ENCODE measurements at places on chromosomes 1 and 21.
A peak's percentile ranks its signal among the peaks of the same experiment; 100 is the strongest.

DNA sequence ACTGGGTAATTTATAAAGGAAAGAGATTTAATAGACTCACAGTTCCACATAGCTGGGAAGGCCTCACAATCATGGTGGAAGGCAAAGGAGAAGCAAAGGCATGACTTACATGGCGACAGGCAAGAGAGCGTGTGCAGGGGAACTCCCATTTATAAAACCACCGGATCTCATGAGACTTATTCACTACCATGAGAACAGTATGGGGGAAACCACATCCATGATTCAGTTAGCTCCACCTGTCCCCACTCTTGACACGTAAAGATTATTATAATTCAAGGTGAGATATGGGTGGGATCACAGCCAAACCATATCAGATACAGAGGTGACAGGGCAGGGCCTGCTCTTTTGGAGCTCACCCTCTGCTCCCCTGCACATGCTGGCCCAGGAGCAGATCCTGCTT lies 31.4 kb upstream of the TMEM61 start:
- DNase-seq, result no peak

DNA sequence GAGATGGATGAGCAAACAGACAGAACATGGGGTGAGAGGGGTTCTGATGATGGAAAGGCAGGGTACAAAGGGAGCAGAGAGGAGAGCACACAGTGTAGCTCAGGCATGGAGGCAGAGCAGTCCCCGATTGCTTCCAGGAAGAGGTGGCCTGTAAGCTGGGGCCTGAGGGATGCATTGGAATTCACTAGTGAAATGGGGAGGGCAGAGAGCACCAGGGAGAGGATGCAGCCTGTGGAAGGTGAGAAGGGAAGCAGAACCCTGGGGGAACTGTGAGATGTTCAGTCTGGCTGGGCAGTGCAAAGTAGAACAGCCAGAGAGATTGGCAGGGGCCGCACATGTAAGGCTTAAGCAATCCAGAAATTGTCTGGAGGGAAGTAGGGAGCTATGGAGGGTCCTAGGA lies 12.2 kb downstream of the ZNF362 start:
- DNase-seq, result no peak

GRCh38 chr1:32765570-32766327 lies 51.4 kb downstream of the YARS1 start:
- DNase-seq, result no peak

DNA sequence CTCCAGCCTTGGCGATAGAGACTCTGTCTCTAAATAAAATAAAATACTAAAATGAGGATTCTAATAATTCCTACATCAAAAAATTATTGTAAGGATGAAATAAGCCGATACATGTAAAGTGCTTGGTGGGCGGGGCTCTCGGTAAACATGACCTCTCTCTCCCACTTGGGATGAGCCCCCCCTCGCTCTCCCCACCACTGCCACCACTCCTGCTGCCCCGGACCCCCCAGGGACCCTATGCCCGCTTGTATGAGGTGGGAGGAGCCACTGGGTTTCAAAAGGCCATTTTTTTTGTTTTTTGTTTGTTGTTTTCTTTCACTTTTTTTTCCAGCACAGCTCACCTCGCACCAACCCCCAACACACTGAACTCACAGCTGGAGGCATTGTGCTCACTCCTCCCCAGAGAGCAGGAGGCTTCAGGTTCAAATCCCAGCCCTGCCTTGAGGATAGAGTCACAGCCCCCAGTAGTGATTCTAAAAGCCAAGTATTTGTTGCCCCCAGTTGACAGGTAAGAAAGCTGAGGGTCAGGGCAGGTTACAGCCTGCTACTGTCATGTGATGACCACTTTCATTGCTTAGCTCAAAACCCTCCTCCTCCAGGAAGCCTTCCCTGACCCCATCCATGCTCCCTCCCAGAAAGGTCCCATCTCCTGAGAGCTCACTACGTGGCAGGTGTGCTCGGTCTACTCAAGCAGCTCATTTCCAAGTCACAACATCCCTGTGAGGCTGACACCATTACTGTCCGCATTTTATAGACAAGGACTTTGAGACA lies 4.2 kb downstream of the SDC3 start:
- DNase-seq, result no peak

DNA sequence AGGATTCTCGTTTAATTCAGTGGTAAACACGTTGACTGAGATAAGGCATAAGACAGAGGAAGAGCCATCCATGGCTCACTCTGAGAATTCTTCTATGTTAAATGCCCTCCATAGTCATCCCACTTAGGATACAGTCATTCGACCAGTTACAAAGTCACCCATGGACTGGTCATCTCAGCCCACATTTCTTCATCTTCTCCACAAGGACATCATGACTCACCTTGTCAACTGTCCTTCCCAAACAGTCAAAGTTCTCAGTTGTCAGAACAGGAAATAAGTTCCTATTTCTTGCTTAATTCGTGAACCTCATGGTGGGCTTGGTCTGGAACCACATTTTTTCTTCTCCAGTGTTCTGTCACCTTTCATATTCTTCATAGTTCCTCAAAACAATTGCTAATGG lies 133.2 kb downstream of the TGFB2 start:
- DNase-seq, result no peak

- DNase-seq, result no peak
Measured at GRCh38 chr1:21857142-21857839, 45.2 kb downstream of the LDLRAD2 start.

- no peak for DNase-seq
Measured at GRCh38 chr1:179143322-179143721, 61.5 kb downstream of the TOR3A start.

DNA sequence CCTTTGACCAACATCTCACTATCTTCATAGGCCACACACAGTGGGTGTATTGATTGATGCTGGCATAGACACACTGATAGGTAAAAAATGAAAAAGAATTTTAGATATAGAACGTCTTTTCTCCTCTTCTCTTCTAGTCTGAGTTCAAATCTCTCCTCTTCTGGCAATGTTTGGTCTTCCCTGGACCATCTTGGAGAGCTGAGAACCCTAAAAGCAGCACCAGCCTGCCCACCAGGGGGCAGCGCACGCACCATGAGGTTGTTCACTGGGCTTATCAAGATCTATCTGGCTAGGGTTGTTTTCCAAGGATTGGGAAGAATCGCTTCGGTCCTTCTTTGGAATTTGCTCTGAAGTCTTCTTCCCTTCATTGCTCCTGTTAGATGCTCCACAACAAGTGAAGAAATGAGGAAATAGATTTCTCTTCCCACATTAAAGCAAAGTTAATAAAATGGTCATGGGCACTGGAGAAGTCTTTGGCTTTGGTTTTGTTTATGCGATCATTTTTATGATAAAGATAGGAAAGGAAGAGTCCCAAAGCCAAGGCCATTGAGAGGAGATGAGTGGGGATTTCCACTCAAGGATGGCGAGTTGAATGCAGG lies 104.0 kb upstream of the OLIG2 start:
- no peak for DNase-seq

DNA sequence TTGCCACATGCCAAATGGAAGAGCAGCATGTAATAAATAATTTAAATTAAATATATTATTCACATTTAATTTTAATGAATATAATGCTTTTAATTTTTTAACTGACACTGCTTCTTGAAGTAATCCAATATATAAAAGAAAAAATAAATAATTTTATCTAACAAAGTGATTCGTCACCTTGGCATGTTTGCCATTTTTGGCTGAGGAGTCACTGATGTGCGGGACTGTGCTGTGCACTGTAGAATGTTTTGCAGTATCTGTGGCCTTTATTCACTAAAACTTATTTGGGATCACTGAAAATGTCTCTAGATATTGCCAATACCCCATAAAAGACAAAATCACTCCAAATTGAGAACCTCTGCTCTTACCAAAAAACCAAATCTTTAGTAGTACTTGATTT lies 807.8 kb downstream of the BRINP3 start:
- no peak for DNase-seq

DNA sequence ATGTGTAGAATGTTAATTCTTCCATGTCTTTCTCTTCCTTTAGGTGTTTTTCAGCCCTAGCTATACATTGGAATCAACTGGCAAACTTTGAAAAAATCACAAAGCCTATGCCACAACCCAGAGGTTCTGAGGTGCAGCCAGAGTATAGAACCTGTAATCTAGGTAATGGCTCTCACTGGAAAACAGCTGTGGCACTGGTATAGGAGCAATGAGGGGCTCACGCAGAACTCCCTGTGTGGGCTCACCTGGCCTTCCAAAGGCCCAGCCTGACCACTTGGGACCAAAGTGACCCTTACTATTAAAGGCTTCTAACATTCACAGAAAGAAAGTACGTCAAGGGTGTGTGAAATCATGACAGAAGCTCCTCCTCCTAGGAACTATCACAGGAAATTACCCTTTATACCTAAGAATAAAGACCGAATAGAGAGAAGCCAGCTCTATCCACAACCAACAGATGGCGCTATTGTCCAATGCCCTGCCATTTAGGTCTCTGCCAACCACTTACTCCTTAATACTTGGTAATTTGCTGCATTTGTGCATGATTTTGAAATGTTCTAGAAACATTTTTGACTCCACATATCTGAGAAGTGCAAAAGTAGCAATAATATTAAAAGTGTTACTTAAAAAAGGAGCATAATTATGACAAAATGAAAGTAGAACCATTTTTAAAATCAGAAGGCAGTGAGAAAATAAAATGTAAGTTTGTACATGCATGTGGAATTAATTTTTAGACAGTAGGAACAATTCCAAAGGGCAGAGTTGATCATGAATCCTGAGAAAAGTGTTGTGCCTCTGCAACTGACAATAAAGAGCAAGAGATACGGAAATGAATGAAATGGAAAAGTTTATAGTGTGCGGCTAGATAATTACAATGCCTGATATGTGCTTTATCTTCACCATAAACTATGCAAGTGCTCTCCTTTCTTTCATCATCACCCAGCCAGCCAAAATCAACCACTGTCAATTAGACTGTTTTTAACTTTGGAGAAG lies 93.1 kb upstream of the HAO2 start:
- DNase-seq, result no peak

DNA sequence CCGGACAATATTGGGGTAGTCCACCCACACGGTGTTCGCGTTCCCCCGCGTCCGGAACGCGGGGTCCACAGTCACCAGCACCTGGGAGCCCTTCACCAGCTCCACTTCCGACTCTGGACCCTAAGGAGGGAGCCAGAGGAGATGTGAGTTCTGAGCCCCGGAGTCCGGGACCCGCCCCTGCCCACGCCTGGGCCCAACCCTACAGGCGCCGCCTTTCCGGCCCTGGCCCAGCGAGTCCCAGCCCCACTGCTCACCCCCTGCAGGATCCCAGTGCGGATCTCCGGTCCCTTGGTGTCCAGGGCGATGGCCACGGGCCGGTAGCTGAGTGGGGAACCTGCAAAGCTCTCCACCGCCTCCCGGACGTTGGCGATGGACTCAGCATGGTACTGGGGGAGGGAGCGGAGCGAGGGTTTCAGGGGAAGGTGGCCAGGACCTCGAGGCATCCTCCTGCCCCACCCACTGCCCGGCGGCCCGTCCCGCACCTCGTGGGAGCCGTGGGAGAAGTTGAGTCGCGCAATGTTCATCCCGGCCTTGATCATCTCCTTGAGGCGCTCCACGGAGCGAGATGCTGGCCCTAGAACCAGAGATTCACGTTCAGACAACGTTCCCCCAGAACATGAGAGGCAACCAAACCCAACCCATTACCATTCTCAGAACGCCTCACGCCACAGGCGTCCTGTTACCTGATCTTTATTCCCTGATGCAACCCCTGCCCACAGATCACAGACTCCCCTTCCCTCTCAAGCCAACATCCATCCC lies 5.9 kb downstream of the PKLR start:
- DNase-seq, result no peak

- peak; percentile 23 for DNase-seq
Measured at GRCh38 chr1:109167001-109167506, 46.7 kb upstream of the SARS1 start.

GRCh38 chr21:44402323-44403105 lies 49.1 kb downstream of the TRPM2 start:
- no peak for DNase-seq

DNA sequence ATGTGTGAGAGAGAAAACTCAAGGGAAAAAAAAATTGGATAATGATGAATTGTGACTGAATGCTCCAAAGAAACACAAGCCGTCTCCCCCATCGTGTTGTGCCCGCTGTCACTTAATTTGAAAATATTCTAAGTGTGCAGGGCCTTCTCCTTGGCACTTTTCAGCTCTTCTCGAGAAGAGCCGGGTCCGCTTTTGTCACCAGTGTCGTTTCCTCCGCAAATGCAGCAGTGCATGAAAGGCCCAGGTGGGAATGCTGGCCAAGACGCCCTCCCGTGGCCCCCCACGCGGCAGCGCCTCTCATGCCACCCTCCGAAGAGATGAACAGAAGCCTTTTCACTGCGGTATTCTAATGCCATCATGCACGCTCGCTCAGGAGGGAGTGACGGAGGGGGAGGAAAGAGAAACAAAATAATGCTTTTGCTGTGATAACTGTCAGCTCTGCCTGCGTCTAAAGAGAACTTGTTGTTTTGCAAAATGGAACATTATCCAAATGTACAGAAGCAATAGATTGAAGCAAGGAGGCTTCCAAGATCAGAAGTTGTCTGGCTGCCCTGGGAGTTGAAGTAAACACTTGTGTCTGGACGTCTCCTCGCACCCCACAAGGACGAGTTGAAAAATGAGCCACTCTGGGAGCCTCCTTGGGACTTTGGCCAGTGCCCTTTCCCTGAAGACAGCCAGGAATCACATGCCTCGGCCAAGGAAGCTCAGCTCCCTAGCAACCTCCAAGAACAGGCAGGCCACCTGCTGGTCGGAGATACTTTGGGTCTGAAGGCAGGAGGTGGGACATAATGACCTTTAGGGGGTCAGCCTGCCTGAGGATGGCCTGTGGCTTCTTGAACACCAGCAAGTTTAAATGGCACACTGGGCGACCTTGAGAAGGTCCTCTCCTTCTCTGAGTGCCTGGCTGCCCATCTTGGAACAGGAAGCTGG lies 166.1 kb upstream of the ZC3H12A start:
- no peak for DNase-seq

DNA sequence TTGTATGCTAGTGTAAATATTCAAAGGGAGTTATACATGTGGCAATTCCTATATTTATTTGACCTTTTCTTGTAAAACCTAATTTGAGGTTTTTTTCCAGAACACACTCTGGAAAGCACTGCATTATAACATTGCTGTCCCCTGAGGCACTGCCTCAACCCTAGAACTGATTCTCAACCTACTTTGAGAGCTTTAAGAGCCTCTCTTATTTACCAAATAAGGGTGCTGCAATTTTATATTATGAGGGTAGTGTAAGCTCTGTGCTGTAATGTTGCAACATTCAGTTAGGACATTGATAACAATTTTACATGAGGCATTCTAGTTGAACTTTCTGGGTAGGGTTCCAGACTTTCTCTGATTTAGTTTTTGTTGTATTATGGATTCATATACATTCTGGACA lies 302.2 kb upstream of the DEPDC1 start:
- DNase-seq, result no peak

GRCh38 chr1:31750858-31751510 lies 13.2 kb downstream of the ADGRB2 start:
- no peak for DNase-seq

DNA sequence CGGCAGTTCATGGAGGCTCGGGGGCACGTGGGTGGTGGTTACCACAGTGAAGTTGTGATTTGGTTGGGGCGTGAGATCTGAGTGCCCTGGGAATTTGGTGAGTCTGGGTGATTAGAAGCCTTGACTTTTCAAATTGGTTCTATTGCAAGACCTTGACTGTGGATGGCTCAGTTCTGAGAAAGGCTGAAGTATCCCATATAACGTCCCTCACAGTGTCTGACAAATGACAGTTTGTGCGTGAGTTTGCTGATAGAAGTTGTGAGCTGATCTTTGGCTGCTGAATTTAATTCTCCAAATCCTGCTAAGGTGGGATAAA lies 549 bp downstream of the MSH4 start:
- no peak for DNase-seq
